Stimulated activated CD8-positive, alpha-beta memory T cell treated with anti-CD3 and anti-CD28 coated beads, Interleukin-4, amount 100 ng/mL, for 1 hour (primary cell): ENCODE measurements at places on chromosomes 13 and 19.
A peak's percentile ranks its signal among the peaks of the same experiment; 100 is the strongest.

DNA sequence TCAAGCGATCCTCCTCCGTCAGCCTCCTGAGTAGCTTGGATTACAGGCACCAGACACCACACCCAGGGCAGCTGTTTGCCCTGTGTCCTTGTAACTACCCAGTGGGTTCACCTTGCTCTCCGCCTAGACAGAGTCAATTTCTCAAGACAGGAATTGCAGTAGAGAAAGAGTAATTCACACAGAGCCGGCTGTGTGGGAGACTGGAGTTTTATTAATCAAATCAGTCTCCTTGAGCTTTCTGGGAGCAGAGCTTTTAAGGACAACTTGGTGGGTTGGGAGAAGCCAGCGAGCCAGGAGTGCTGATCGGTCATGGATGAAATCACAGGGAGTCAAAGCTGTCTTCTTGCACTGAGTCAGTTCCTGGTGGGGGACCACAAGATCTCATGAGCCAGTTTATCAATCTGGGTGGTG is 20.6 kb upstream of the ADGRE1 start:
- no peak for DNase-seq

DNA sequence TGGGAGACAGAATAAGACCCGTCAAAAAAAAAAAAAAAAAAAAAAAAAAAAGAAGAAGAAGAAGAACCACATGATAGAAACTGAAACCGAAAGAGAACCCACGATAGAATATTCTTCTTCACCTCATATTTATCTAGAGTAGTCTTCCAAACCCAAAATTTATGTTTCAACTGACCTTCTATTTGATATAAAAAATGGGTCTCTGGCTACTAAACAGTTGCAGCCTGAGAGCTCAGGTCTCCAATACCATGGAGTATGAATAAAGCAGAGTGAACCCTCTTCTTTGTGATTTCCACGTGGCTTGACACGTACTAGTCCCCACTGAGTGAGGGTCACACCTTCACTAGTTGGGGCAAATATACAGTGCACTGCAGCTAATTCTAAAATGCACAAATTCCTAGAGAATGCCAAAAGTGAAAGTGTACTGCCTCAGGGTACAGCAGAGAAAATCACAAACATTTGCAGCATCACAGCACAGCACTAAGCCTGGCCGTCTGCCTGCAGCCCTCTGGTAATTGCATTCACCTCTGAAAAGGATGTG is 30.8 kb upstream of the RFC3 start:
- no peak for DNase-seq

GRCh38 chr19:48190288-48190884 is 19.9 kb downstream of the ZSWIM9 start:
- DNase-seq: peak; percentile 30

GRCh38 chr19:44809577-44810233 is 802 bp downstream of the BCAM start:
- DNase-seq: no peak

- DNase-seq: no peak
These were observed 50.9 kb upstream of the TPM4 start for GRCh38 chr19:16025108-16026101.

DNA sequence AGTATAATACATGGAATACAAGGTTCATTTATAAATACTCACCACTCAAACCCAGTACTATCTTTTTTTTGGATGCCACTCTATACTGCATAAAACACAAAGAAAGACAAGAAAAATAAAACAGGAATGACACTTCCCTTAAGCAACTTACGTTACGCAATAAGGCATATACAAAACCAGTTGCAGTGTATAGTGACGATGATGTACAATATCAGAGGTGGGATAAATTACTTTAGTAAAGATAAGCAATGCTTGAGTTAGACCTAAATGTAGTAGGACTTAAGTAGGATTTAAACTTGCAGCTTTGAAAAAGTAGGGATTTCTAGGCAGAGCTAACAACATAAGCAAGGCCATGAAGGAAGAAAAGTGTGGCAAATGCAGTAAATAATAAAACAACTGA is 374.9 kb downstream of the SPRY2 start:
- DNase-seq: no peak

- no peak for DNase-seq
These were observed 44.3 kb downstream of the MUC16 start for GRCh38 chr19:8965887-8966286.

- no peak for DNase-seq
These were observed 178.1 kb downstream of the FLT1 start for GRCh38 chr13:28316836-28317235.

- no peak for DNase-seq
These were observed 43.6 kb upstream of the LSM14A start for GRCh38 chr19:34128558-34129250.

- no peak for DNase-seq
These were observed 78.0 kb upstream of the OXGR1 start for GRCh38 chr13:97072297-97072696.
